ENCODE measurements at places on chromosomes 7 and 10.

- DNase-seq = peak; percentile 78
Observed at GRCh38 chr7:99272476-99273045, at the start of gene MYH16. TSS of gene MYH16 (plus strand) at chr7:99272839.

DNA sequence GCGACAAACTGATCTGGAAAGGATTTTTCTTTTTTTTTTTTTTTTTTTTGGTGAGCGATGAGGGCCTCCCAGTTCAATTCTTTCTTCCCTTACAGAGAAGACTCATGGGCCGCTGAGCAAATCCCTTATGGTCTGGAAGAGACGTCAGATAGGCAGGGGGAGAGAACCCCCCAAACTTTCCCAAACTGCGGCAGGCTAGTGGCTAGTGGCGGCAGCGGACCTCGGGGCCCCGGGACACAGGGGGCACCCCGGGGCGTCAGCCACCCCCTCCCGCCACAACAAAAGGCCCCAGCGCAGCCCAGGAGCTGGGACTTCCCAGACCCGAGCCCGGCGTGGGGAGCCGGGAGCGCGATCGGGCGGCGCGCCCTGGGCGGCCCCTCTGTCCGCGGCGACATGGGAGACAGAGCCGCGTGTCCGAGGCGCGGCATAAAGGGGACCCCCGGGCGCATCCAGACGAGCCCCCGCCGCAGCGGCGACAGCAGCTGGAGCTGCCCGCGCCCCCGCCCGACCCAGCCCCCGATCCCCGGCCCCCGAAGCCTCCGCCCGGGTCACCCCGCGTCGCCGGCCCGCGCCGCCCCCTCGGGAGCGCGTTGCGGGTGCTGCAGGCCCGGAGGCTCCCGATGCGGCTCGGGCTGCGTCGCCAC, 755 bp downstream of the FAM171A1 start:
- DNase-seq = peak; percentile 21

DNA sequence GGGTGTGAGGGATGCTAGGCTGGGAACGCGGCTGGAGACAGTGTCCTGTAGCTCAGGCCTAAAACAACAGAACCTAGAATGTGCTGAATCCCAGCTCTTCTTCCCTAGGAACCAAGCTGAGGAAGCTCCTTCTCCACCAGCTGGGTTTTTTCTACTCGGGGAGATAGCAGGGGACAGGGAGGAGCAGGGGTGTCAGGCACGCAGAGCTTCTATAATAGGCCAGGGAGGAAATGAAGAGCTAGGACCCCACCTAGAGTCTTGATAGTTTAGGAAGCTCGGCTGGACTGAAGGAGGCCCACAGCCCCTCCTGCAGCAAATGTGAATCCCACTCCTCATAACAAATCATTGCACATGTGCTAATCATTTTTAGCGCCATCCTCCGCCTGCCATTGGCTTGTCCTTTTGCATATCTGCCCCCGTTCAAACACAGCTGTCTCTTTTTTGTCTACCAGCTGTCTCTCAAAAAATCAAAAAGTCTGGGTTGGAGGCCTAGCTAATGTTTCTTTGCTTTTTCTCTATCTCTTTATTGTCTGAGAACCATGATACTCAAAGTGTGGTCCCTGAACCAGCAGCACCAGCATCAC, 24.1 kb upstream of the FAM180A start:
- DNase-seq = no peak

- DNase-seq = peak; percentile 32
Observed at GRCh38 chr7:97179454-97180104, 62.1 kb downstream of the SDHAF3 start.

GRCh38 chr10:73044378-73045285, 52.0 kb downstream of the P4HA1 start:
- DNase-seq = peak; percentile 91

- no peak for DNase-seq
Observed at GRCh38 chr10:102602272-102603045, 41.8 kb upstream of the TRIM8 start.

DNA sequence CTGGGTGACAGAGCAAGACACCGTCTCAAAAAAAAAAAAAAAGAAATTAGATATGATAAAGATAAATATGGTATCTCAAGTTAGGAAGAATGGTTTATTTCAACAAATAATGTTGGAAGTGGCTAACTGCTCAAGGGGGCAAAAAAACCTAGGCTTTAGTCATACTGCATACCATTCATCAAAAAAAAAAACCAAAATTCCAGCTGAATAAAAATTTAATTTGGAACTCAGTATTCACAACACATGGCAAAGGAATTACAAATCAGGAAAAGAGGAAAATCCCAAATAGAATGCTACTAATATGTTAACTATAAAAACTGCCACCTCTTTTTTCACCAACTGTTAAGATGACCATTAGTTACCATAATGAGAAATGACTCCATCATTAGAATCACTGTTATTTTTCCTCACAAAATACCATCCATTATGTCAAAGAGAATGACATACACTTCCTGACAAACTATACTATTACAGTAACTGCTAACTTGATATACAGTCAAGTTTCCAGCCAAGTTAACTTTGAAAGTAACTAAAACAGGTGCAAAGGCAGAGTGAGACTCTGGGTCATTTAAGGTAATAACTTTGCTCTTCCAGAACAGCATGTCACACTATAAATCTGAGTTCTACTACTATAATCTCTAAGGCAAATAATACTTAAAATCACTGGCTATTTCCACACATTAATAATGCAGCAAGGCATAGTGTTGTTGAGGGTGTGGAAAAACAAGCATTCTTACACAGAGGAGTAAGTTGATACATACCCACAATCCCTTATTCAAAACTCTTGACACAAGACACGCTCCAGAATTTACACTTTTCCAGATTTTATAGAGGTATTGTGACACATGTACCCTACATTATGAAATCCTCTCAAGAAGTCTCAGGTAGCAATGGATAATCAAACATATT, 10.2 kb downstream of the KBTBD2 start:
- no peak for DNase-seq

GRCh38 chr10:62195675-62195926, 73.0 kb downstream of the RTKN2 start:
- no peak for DNase-seq

- DNase-seq = no peak
Observed at GRCh38 chr10:70561558-70561957, 41.0 kb downstream of the PRF1 start.

DNA sequence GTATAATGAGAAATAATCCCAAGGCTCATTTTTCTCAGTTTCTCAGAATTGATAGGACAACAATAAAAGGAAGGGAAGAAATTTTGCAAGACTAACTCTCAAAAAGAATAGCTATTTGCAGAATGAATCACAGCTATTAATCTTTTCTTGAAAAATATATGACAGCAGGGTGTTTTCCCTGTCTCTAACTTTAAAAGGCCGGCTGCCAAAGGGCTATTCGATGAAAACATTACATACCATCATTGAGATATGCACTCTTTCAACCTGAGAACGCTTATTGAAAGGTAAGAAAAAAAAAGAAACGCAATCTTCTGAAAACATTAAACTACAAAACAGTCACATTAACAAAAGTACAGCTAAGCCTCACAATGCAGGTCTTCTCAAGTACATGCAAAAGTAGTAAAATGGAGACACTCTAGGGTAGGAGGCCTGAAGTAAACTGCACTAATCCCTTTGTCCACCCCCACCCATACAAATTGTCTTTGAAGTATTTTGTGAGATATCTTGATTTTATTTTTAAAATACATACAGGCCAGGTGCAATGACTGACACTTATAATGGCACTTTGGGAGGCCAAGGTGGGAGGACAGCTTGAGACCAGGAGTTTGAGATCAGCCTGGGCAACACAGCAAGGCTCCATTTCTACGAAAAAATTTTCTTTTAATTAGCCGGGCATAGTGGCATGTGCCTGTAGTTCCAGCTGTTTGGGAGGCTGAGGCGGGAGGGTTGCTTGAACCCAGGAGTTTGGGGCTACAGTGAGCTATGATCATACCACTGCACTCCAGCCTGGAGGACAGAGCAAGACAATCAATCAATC, 83.0 kb downstream of the PARD3 start:
- peak; percentile 73 for DNase-seq

DNA sequence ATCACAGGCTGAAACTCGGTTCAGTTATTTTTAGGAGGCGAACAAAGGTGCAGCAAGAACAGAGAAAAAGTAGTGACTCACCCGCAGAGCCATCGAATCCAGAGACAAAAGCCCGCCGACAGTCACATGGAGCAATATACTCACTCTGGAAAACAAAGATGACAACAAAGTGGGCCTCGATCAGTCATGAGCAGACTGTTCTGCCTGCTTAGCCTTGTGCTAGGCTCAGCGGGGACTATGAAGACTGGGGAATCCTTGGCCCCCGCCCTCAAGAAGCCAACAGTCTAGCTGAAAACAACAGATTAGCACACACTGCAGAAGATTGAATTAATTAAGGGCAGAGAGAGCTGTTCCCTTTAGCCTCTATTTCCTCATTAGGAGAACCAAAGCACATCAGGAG, 30.4 kb downstream of the XPNPEP1 start:
- no peak for DNase-seq

DNA sequence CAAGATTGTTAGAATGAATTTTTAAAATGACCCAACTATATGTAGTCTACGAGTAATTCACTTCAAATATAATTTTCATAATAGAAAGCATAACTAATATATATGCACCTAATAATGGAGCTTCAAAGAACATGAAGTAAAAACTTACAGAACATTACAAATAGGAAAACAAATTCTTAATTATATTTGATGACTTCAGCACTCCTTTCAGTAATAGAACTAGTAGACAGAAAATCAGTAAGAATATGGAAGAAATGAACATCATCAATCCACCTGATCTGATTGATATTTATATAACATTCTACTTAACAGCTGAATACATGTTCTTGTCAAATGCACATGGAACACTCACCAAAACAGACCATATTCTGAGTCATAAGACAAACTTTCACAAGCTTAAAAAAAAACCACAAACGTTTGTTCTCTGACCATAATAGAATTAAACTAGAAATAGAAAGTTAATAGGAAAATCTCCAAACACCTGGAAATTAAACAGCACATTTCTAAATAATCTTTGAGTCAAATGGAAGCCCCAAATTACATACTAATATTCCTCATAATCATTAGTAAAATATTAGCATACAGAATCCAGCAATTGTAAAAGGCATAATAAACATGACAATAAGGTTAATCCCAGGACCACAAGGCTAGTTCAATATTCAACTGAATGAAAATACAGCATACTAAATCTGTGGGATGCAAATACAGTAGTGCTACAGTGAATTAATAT, 48.0 kb downstream of the BRAF start:
- peak; percentile 65 for DNase-seq

GRCh38 chr10:75971402-75972211, 540.2 kb downstream of the LRMDA start:
- DNase-seq = no peak

GRCh38 chr10:117272195-117273076, 31.5 kb downstream of the SLC18A2 start:
- DNase-seq = no peak

DNA sequence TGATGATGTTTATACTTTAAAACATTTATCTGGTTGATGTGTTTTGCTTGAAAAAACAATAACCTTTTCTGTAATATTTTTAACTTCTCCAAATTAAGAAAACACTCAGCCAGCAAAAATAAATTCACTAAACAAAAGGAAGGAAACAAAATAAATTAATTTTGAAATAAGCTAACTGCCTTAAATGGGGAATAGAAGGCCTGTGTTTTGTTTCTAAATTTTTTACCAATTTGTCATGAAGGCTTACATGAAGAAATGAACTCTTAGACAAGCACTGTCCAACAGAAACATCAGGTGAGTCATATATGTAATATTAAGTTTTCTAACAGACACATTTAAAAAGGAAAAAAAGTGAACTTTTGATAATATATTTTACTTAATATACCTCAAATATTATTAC, 68.5 kb downstream of the LRRN3 start:
- peak; percentile 35 for DNase-seq

- DNase-seq = no peak
Observed at GRCh38 chr10:95312257-95312656, 21.5 kb upstream of the PDLIM1 start.

DNA sequence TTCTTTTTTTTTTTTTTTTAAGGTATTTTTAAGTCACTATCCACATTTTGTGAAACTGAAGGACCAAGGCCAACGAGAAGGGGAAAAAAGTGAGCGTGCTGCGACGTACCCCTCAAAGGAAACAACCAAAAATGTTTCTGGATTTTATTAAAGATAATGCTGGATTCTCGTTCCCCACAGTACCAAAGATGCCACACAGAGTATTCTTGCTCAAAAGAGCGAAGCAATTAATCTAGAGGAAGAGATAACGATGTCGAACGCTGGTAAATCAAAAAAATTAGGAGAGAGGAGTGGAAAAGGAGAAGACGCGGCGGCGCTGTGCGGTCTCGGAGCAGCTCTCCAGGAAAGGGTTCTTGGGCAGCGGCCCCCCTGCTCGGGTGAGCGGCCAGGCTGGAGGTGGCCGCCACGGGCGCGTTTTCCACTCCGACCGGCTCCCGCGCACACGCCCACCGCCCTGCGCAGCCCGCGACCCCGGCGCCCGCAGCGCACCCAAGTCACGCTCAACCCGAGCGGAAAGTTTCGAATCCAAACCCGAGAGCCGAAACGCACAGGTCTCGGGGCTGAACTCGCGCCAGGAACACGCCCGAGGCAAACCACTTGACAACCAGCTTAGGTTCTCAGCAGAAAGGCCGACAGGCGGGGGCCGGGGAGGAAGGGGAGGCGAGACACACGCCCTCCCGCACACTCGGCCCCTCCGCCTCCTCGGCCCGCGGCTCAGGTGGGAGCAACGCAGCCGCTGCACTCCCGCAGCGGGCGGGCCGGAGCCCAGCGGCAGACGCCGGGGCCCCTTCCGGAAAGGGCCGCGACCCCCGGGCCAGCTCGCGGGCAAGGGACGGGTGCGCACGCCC, 989 bp downstream of the SRPK2 start:
- peak; percentile 63 for DNase-seq

GRCh38 chr10:124101351-124101750, 8.0 kb upstream of the CHST15 start:
- peak; percentile 63 for DNase-seq

- peak; percentile 57 for DNase-seq
Observed at GRCh38 chr7:24788961-24789576, 31.8 kb upstream of the GSDME start.

GRCh38 chr7:120996333-120996987, 7.9 kb downstream of the CPED1 start:
- peak; percentile 79 for DNase-seq

DNA sequence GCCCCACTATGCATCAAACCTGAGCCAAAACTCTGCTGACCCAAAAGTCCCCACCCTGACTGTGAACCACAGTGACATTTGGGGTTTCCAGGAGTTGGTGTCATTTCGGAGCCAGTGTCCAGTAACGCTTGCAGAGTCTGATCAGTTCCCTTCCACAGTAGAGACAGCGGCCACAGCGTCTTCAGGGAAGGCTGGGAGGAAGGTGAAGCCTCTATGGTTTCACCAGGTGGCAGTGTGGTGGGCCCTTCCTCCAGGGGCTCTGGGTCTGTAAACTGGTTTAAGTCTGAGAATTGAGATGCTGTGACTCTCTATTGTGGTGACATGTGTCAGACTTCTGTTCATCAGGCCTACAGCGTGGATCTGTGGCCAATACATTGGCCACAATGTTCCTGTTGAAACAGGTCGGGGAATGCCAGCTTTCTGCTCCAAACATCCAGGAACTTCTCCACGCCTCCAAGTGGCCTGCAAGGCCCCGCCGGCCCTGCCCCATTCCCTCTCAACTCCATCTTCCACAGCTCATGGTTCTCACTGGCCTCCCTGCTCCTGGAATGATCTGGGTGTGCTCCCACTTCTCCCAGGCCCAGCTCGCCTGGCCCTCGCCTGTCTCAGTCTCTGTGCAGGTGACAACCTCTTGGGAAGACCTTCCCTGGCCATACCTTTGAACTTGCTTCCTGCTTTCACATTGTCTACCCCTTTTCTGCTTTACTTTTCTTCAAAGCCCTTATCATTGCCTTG, 124.5 kb upstream of the FAM20C start:
- DNase-seq = peak; percentile 83

All from mammary epithelial cell (primary cell).